ENCODE measurements at places on chromosomes 1 and 21.

GRCh38 chr1:222641269-222641948 is 23.5 kb downstream of the MIA3 start:
- DNase-seq = no peak

DNA sequence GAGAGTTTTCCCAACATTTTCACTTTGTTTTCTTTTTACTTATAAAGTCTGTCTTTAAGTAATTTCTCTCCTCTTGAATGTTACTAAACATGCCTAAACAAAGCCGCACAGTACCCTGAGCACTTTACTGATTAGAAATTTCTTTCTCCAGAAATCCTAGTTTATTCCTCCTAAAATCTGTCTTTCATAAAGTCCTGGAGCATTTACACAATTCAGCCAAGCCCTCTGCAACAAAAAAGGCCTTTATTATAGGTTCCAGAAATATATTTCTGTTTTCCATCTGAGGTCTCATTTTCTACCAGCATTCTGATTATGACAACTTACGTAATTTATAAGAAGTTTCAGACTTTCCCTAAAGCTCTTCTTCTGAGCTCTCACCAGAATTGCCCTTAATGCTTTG is 549.5 kb upstream of the OLFM3 start:
- DNase-seq = no peak

GRCh38 chr21:32605469-32605868 is 6.7 kb downstream of the CFAP298 start:
- DNase-seq = no peak

GRCh38 chr21:33211732-33212131 is 18.0 kb upstream of the IFNAR2 start:
- DNase-seq = no peak

All from cerebellar nuclear complex (tissue), 1 donor.